Activated gamma-delta T cell treated with anti-CD3 and anti-CD28 coated beads, Interleukin-2, amount 50 U/mL, for 16 hours (primary cell): ENCODE measurements at places on chromosomes 11 and 22.

DNA sequence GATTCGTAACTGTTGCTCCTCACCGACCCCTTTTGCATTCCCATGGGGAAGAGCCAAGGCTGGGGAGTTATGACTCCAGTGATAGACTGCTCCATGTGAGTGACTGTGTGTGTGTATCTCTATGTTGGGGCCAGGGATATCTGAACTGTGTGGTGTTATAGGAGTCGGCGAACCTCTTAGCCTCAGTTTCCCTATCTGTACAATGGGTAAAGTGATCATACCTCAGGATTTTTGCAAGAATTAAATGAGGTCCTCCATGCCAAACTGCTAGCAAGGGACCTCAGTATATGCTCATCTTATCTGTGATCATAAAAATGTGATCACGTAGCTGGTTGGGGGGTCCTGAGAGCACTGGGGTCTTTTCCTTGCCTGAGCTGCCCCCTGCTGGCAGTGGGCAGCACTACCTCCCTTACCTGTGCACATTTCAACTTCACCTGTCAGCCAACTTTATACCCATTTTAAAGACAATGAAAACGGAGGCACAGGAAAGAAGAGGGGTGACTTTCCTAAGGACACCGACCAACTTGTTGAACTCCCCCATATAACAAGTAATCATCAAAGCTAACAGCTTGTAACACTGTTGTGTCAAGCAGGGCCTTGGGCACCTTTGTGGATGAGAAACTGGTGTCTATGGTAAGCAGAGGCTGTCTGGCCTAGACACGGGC lies 1.4 kb upstream of the DPP3 start:
- DNase-seq: no peak

DNA sequence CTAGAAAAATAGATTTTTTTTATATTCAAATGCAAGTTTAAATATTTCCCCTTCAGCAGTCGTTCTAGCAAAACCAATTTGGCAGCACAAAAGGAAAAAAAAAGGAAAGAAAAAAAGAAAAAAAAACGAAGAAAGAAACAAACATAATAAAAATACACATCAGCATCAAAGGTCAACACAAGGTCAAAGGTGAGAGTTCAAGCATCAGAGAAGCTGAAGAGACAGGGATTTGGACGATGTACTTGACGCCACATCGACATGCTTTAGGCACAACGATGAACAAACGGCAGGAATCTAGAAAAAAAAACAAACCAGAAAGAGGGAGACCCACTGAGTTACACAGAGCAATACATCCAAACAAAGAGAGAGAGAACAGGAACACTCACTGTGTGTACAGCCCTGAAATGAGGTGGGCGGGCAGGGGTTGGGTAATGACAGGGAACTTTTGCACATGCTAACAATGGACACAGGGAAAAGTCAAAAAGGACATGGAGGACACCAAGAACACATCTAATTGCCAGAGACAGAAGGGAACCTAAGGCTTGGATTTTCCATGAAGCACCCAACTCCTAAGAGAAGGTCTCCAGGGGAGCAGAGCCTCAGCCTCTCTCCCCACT lies 19.8 kb upstream of the RAPSN start:
- DNase-seq: no peak

DNA sequence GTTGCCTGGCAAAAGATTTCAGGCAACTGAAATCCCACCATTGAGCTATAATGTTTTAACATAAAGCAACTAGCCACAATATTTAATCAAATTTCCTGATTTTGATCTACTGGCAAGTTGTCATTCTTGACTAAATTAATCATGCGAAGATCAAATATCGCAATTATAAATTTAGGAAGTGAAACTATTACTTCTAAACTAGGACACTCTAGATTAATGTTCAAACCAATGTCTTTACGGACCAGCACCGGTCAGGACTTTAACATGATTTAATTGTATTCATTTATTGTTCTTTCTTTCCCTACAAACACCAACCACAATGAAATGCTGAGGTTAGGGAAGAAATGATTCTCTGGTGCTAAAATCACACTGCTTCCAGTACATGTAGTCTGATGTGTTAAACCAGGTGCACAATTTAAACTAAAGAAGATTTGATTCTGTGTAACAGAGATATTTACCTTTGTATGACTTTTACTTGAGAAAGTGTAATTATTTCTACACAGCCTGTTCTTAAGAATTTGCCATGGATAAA lies 14.9 kb downstream of the GAS2 start:
- DNase-seq: no peak

DNA sequence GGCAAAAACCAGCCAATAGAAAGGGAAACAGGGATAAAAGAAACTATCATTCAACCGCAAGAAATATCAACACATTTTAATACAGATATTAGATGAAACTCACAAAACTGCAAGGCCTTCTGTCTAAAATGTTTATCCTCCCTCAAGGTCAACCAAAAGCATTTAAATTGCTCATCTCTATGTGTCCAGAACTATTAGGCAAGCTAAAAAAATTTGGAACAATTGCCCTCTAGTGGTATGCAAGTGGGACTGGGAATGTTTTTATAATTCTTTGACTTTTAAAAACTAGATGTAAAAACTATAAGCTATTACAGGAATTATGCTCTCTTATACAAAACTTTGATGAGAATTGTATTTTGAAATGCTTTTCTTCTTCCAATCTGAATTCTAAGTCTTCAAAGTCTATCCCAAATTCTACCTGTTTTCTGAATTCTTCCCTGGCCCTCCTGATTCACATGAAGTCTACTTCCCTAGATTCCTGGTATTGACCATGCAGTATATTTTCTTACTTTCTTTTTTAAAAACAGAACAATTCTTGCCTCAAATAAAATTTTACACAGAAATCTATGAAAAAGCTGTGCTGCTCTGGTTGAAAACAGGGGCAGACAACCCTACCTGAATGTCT lies 4.9 kb downstream of the CWC15 start:
- DNase-seq: no peak

- DNase-seq: no peak
These were observed 49.8 kb downstream of the DCUN1D5 start for GRCh38 chr11:103042161-103042560.

GRCh38 chr11:64181506-64182411 lies 4.2 kb upstream of the STIP1 start:
- DNase-seq: no peak

DNA sequence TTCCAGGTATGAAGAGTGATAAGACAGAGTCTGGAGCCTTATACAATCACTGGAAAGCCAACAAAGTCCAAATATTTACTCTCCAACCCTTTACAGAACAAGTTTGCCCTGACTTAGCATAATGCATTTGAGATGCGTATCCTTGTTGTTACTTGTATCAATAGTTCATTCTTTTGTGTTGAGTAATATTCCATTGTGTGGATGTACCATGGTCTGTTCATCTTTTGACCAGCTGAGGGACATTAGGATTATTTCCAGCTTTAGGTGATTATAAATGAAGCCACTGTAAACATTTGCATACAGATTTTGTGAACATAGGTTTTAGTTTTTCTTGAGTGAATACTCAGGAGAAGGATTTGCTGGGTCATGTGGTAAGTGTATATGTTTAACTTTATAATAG lies 9.7 kb downstream of the SDHAF2 start:
- no peak for DNase-seq

- DNase-seq: peak; percentile 22
These were observed 90.6 kb downstream of the GAB4 start for GRCh38 chr22:16917144-16918003.

DNA sequence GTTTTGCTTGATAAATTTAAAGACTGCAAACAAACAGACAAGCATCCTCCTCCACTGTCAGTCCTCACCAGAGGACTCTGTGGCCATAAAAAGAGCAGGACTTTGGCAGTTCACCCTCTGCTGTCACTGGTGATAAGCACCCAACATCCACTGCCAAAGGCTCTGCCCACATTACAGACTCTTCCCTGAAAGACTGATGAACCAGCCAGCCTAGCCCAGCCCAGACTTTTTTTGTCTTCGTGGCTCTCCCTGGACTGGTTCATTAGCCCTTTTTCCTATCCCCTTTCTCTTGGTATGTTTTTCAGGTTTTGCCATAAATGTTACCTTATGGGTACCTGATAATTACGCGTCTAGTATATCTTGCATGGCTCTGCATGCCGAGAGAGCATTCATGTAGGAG lies 15.1 kb downstream of the ST14 start:
- no peak for DNase-seq

GRCh38 chr22:46409631-46410210 lies 74.2 kb downstream of the TRMU start:
- no peak for DNase-seq

- no peak for DNase-seq
These were observed 1655.2 kb downstream of the LRRC4C start for GRCh38 chr11:39804271-39804670.

- no peak for DNase-seq
These were observed 210.6 kb downstream of the AASDHPPT start for GRCh38 chr11:106288057-106288456.

GRCh38 chr22:26777156-26777801 lies 119.9 kb downstream of the MIAT start:
- DNase-seq: no peak

DNA sequence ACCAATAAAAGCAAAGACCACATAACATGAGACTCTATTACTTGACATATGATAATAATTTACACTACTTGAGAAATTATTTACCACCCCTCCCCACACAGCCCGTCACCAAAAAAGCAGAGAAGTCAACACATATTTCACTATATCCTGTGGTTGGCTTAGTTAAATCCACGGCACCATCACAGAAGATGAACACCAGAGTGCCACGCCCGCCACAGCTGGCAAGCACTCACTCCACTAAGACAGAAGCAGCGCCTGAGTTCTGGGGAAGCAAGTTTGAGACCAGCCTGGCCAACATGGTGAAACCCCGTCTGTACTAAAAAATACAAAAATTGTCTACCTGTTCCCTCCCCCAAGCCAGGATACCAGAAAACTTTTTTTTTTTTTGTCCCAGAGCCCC lies 53.1 kb downstream of the PACSIN2 start:
- no peak for DNase-seq

GRCh38 chr22:49431551-49431950 lies 396.1 kb downstream of the BRD1 start:
- DNase-seq: no peak

- DNase-seq: no peak
These were observed 22.9 kb upstream of the JAM3 start for GRCh38 chr11:134045799-134046635.

- DNase-seq: no peak
These were observed 48.9 kb downstream of the BTG4 start for GRCh38 chr11:111463276-111463675.

- DNase-seq: no peak
These were observed 1.9 kb upstream of the RNH1 start for GRCh38 chr11:508956-509355.

DNA sequence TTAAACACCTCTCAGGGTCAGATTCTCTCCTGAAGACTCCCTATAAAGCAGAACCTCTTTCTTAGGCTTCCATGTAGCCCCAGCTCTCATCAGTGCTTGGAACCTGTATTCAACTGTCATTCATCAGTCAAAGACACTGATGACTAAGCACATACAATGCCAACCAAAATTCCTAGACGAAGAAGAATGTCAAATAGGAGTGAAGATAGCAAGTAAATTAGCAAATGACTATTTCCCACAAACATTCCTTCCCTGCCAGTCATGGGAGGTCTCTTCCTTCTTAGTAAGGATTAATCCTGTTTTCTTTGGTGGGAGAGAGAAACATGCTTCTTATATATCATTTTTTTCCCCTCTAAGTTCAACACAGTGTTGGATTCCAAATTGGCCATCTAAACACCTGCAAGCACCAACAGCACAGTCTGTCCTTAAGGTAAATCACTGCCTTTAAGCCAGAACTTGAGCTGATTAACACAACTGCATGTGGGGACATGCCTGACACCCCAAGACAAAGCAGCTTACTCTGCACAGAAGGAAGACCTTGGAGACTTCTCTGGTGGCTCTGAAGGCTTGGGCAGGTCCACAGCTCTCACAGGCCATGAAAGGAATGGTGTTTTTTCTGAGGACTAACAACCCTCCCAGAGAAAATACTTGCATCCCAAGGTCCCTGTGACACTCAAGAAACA lies 47.5 kb upstream of the ME3 start:
- no peak for DNase-seq

DNA sequence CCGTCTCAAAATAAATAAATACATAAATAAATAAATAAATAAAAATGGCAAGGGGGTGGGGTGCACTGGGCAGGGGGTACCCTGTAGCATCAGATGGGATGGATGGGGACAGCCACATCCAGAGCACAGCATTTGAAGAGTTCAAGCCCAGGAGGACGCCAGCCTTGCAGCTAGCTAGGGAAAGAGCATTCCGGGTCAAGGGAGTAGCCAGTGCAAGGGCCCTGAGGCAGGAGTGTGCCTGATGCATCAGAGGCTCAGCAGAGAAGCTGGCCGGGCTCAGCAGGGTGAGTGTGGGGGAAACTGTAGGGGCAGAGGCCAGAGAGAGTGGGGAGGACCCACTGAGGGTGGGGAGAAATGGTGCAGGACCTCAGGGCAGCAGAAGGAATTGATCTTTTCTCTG lies 23.7 kb upstream of the CCND1 start:
- DNase-seq: no peak

DNA sequence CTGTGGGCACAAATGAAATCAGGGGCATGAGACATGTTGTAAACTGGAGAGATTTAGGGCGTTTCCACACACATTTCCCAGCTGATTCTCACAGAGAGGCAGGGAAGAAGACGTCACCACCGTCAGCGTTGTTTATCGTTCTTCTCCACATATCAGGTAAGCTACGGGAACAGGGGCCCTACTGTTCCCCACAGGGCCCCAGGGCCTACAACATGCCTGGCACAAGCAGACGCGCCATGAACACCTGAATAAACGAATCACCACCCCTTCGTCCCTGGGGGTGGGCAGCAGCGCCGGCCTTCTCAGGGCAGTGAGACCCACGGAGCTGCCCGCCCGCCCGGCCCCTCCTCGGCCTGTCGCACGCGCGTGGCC lies 342 bp downstream of the EFCAB6 start:
- DNase-seq: no peak

- DNase-seq: no peak
These were observed 4485.9 kb upstream of the OR11H1 start for GRCh38 chr22:11042116-11042515.

GRCh38 chr22:31584804-31585160 lies 77.2 kb downstream of the PISD start:
- no peak for DNase-seq

- no peak for DNase-seq
These were observed 213.6 kb upstream of the ZBED5 start for GRCh38 chr11:11071486-11071885.

- DNase-seq: no peak
These were observed 8.1 kb downstream of the RIC8A start for GRCh38 chr11:215581-216037.

GRCh38 chr11:10398525-10398924 lies 56.5 kb upstream of the AMPD3 start:
- no peak for DNase-seq

GRCh38 chr11:103125462-103125861 lies 16.2 kb downstream of the DYNC2H1 start:
- no peak for DNase-seq
